ENCODE measurements at places on chromosomes 16 and 17. TPM values are rescaled to one million over a fixed set of nuclear protein-coding genes. Genes with fewer than 3 reads are reported as not detected.
A peak's percentile ranks its signal among the peaks of the same experiment; 100 is the strongest.

Gene SYT17
- 4.1 TPM for total RNA-seq

- no peak for DNase-seq
These were observed at the start of gene CD7 for GRCh38 chr17:82317394-82318168. Gene CD7 (minus strand): TSS chr17:82317608. CDS start chr17:82317495, 113 bp downstream.

Gene PRCD
- total RNA-seq, result not detected

Gene OR4D1
- not detected for total RNA-seq

- DNase-seq, result peak; percentile 76
These were observed 63.5 kb upstream of the PVALEF start for GRCh38 chr17:81101614-81102306.

Gene HSD17B1
- 0.37 TPM for total RNA-seq

GRCh38 chr17:64095144-64095882 is 34.6 kb downstream of the ERN1 start:
- DNase-seq, result no peak

- no peak for DNase-seq
These were observed 29.8 kb downstream of the TTYH2 start for GRCh38 chr17:74243013-74243755.

Gene STH
- not detected for total RNA-seq

DNA sequence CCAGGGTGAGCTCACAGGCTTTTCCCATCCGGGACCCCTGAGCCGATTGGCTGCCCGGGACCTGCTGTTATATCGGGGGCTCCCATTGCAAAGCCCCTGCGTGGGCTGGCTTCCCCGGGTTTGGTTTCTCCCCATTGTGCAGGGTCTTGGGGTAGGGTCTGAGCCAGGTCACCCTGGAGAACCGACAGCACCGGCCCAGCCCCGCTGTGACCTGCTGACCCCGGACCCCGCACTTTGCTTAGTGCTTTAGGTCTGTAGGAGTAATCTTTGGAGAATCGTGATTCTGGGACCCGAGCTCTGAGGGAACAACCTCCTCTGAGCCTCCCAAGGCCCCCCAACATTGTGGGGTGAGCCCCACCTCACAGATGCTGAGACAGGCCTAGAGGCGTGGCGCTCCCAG is 62.9 kb downstream of the JPH3 start:
- DNase-seq, result no peak

- DNase-seq, result no peak
These were observed 34.6 kb upstream of the TNRC6C start for GRCh38 chr17:77923776-77924513.

Gene KRT15
- 6.0 TPM for total RNA-seq

Gene KIFC3
- total RNA-seq, result 301 TPM

Gene HOXB6
- total RNA-seq, result 11.6 TPM

- no peak for DNase-seq
These were observed 2.9 kb downstream of the FXR2 start for GRCh38 chr17:7611635-7612293.

All from NCI-H460 (cell line).